ENCODE measurements at places on chromosomes 6 and 20. TPM values are rescaled to one million over a fixed set of nuclear protein-coding genes. Genes with fewer than 3 reads are reported as not detected.

DNA sequence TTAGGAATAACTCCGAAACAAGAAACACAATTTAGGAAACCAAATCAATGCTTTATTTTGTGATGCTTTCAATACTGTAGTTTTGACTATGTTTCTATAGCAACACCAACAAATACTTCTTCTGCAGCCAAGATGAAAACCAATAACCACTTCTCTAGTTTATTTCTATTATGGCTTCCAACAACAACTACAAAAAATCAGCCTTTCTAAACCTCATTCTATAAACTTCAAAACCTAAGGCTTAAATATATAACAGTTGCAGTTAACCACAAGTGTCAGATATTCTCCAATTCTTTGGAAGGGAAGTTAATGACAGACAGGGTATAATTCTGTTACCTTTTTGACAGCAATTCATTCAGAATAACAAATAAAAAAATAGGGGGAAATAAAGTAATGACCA is 80.9 kb downstream of the EPB41L2 start:
- H3K4me3 ChIP-seq = no peak overlapping the region
- no peaks in the 10 kb centered on the region for H3K27me3 ChIP-seq
- no peaks in the 10 kb centered on the region for H3K36me3 ChIP-seq
- no peak for DNase-seq
- H3K4me1 ChIP-seq = peaks cover 55% of the 10 kb centered on the region

DNA sequence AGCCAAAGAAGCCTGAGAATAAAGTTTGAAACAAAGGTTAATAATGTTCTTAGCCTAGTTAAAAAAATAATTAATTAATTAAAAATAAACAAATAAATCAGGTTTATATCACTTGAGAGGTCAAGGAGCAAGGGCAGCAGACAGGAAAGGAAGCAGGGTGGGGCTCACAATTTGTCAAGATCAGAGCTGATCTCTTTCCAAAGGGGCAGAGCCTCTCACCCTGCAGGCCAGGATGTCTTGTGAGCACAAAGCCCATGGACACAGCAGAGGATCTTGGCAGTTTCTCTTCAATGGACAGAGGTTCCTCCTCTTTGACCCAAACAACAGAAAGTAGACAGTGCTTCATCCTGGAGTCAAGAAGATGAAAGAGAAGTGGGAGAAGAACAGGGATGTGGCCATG is 14.9 kb downstream of the ULBP1 start:
- DNase-seq = no peak
- H3K27ac ChIP-seq = no peak overlapping the region
- no peak overlapping the region for H3K4me3 ChIP-seq
- H3K4me1 ChIP-seq = no peaks in the 10 kb centered on the region

- no peak overlapping the region for H3K27ac ChIP-seq
- no peaks in the 10 kb centered on the region for H3K36me3 ChIP-seq
- no peaks in the 10 kb centered on the region for H3K4me1 ChIP-seq
- DNase-seq = no peak
Measured at GRCh38 chr6:102670735-102671134, 1277.2 kb downstream of the GRIK2 start.

GRCh38 chr6:46293641-46294316 is 123.0 kb upstream of the ENPP5 start:
- peaks cover 84% of the 10 kb centered on the region for H3K4me1 ChIP-seq
- DNase-seq = no peak
- no peaks in the 10 kb centered on the region for H3K36me3 ChIP-seq
- H3K27ac ChIP-seq = no peak overlapping the region
- no peaks in the 10 kb centered on the region for H3K27me3 ChIP-seq
- no peak overlapping the region for H3K4me3 ChIP-seq

DNA sequence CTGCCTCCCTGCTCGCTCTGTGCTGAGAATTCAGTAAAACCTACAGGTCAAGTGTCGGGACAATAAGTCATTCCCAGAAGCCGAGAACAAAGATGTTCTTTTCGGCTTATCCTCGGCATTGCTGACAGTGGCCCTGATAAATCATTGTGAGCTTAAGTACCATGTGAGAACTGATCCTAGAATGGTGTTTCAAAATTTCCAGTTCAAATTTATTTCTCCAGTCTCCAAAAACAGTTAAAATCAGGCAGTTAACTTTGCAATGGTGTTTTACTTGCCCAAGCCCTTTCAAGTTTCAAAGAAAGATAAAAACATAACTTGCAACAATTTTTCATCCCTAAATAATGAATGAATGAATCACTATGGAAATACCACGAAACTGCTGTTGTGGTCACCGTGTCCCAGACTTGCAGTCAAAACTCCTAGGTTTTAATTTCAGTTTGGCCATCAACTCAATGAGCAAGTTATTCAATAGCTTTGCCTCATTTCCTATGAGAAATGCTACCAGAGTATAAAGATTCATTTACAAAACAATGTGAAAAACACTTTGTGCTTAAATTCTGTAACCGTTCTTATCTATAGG is 4.3 kb downstream of the ATP5F1E start:
- H3K27ac ChIP-seq = no peak overlapping the region
- no peak for DNase-seq
- H3K4me3 ChIP-seq = no peak overlapping the region
- peaks cover 70% of the 10 kb centered on the region for H3K36me3 ChIP-seq

The RNF182 gene
- total RNA-seq = not detected

DNA sequence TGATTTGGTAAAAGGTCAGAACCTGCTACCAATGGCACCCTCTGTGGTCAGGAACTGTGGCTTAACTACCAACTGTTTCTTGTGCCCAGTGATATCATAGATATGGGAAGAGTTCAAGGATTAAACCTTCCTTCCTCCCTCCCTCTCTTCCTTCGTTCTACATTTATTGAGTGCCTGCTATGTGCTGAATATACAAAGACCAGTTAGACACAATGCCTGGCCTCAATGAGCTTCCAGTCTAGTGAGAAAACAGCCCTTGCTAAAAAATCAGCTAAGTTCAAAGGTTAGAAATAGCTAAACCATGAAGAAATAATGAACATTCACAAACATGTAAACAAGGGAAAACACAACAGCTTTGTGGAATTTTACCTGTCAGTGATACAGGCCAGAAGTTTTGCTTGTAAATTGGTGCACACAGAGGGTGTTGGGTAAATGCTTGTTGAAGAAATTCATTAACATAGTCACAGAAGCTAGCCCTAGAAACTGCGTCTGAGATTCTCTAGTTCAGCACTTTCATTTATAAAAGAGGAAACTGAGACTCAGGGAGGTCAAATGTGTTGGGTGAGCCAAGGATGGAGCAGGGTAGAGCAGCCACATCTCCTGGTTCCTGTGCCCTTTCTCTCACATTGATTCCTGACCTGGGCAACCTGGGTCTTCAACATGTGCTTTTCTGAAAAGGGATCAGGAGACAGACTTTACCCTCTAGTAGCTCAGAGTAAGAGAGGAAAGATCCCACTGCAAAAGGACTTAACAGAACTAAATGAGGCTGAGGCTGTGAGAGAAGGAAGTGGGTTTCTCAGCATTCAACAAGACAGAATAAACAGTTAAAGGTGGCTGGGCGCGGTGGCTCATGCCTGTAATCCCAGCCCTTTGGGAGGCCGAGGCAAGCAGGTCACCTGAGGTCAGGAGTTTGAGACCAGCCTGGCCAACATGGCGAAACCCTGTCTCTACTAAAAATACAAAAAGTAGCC is 14.4 kb upstream of the FOXO3 start:
- peaks cover 9% of the 10 kb centered on the region for H3K4me1 ChIP-seq
- H3K27me3 ChIP-seq = no peaks in the 10 kb centered on the region
- H3K4me3 ChIP-seq = no peak overlapping the region
- H3K27ac ChIP-seq = no peak overlapping the region

DNA sequence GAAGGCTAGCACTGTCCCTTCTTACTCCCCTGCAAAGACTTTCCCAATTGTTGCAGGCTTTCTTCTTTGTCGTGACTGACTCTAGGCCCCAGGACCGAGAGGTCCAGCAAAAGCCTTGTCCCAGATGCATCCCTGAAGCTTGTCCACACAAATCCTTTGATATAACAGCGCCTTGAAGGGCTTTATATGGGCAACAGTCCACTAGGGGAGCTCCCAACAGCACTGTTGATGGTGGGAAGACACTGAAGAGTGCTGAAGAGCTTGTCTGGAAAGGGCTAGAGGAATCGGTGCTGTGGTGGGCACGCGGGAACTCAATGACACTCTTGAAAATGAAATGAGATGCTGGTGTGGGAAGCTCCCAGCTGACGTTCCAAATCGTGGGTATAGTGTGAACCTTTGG is 316.1 kb upstream of the CDH4 start:
- H3K27ac ChIP-seq = no peak overlapping the region
- no peaks in the 10 kb centered on the region for H3K4me1 ChIP-seq
- peaks cover 75% of the 10 kb centered on the region for H3K27me3 ChIP-seq

- H3K4me1 ChIP-seq = no peaks in the 10 kb centered on the region
- H3K4me3 ChIP-seq = no peak overlapping the region
- no peak overlapping the region for H3K27ac ChIP-seq
Measured at GRCh38 chr20:45958593-45958992, 13.4 kb downstream of the ZNF335 start.

DNA sequence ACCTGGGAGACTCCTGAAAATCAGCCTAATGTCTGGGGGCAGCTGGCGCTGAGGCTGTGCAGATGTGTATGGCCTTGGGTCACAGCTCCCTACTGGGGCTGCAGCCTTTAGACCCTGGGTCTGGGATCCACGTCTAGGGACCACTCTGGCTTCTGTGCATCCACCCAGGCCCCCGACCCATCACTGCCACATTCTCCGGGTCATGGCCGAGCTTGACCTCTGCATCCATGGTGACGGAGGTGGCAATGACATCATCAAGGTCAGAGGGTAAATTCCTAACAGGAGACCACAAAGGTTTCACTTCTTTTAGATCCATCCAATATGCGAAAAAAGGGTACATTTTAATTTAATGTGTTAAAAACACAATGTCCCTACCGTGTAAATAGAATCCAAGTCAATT is 14.5 kb upstream of the PCMTD2 start:
- H3K36me3 ChIP-seq = no peaks in the 10 kb centered on the region
- no peak overlapping the region for H3K27ac ChIP-seq
- peaks cover 12% of the 10 kb centered on the region for H3K4me1 ChIP-seq
- no peak for DNase-seq

DNA sequence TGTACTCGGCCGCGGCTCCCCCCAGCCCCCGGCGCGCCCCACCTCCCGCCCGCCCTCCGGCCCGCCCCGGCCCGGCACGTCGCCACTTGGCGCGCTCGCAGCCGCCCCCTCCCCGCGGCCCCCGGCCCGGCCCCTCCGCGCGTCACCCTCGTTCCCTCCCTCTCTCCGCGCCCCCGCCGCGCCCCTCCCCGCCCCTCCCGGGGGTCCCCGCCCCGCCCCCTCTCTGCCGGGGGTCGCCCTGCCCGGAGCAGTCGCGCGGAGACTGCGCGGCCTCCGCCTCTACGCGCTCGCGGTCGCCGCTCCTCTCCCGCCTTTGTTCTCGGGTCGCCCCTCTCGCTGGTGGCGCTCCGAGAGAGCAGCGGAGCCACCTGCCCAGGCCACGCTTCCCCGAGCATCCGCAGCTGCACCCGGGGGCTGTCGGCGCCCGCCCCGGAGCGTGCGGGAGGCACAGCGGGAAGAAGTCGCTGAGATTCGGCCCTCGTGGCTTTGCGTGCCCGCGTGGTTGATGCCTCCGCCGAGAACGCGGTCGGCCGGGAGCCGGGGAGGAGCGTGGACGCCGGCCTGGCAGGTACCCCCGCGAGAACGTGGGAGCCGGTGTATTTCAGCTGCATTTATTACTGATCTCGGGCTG is at the start of gene PHF10:
PHF10 (minus strand) TSS at position 7 of the 631 bp plus-strand sequence. CDS start 569 bp downstream, outside the sequence.
- H3K36me3 ChIP-seq = no peaks in the 10 kb centered on the region
- DNase-seq = peak; percentile 53
- H3K4me3 ChIP-seq = peak within 1 kb of the TSS; percentile 78
- H3K27me3 ChIP-seq = no peaks in the 10 kb centered on the region
- H3K4me1 ChIP-seq = peaks cover 34% of the 10 kb centered on the region
- peak within 1 kb of the TSS; percentile 96 for H3K27ac ChIP-seq

DNA sequence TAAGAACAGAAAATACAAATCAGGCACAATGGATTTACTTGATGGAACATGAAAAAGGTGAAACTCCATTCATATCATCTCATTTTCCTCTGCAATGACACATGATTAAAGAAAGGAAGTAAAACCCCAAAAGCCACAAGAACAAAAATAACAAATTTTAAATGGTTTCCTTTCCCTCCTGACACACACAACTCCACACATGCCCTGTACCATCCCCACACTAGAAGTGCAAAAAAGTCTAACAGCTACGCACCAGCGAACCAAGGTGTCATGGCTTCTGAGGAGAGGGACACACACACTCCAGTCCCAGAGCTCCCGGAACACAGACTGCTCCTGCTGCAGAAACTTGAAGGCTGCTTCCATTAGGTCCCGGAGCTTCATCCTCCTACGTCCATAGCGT is 25.3 kb downstream of the MDN1 start:
- H3K27me3 ChIP-seq = no peaks in the 10 kb centered on the region
- H3K4me3 ChIP-seq = no peak overlapping the region
- DNase-seq = no peak
- peaks cover 20% of the 10 kb centered on the region for H3K4me1 ChIP-seq

GRCh38 chr6:105485456-105485855 is 82.6 kb upstream of the PREP start:
- H3K27me3 ChIP-seq = no peaks in the 10 kb centered on the region
- H3K36me3 ChIP-seq = no peaks in the 10 kb centered on the region
- H3K4me1 ChIP-seq = peaks cover 49% of the 10 kb centered on the region
- H3K27ac ChIP-seq = peak overlapping the region; percentile 7
- peak overlapping the region; percentile 24 for H3K4me3 ChIP-seq
- DNase-seq = no peak

The SPACA1 gene
- not detected for total RNA-seq

DNA sequence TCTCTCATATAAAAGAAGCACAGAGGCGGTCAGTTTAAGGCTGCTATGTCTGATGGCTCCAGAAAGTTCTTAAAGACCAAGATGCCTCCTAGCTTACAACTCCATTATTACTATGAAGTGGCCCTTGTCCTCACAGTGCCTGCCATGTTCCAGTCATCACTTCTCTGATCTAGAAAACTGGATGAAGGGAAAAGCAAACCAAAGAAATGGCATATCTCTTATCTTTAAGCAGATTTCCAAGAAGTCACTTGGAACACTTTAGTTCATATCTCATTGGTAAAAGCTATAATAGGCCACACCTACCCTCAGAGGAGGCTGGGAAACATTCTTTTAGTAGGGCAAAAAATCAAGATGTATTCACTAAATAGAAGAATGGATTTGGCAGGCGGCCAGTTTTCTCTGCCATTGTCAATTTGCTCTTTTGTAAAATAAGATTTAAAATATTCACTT is 289.6 kb downstream of the TBC1D7 start:
- peaks cover 54% of the 10 kb centered on the region for H3K4me1 ChIP-seq
- peak overlapping the region; percentile 79 for H3K27ac ChIP-seq
- H3K27me3 ChIP-seq = no peaks in the 10 kb centered on the region

GRCh38 chr6:142726616-142727015 is 218.4 kb downstream of the HIVEP2 start:
- no peaks in the 10 kb centered on the region for H3K27me3 ChIP-seq
- H3K27ac ChIP-seq = no peak overlapping the region
- DNase-seq = no peak
- no peaks in the 10 kb centered on the region for H3K36me3 ChIP-seq
- no peak overlapping the region for H3K4me3 ChIP-seq

DNA sequence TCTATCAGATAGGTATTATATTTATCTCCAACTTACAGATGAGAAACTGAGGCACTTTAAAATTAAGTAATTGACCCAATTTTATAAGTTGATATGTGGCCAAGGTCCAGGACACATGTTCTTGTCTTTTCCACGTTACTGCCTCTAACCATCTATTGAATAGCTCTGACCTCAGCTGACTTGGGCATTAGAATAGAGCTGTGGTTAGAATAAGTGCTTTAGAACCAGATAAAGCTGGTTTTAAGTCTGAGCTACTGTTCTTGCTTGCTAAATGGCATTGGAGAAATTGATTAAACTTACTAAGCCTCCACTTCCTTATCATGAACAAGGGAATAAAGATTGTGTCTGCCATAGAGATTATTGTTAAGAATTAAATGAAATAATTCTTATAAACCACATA is 147.8 kb upstream of the DTNBP1 start:
- H3K36me3 ChIP-seq = no peaks in the 10 kb centered on the region
- no peaks in the 10 kb centered on the region for H3K27me3 ChIP-seq
- no peak overlapping the region for H3K27ac ChIP-seq
- no peaks in the 10 kb centered on the region for H3K4me1 ChIP-seq
